ENCODE measurements at places on chromosomes 2 and 18.
A peak's percentile ranks its signal among the peaks of the same experiment; 100 is the strongest.

DNA sequence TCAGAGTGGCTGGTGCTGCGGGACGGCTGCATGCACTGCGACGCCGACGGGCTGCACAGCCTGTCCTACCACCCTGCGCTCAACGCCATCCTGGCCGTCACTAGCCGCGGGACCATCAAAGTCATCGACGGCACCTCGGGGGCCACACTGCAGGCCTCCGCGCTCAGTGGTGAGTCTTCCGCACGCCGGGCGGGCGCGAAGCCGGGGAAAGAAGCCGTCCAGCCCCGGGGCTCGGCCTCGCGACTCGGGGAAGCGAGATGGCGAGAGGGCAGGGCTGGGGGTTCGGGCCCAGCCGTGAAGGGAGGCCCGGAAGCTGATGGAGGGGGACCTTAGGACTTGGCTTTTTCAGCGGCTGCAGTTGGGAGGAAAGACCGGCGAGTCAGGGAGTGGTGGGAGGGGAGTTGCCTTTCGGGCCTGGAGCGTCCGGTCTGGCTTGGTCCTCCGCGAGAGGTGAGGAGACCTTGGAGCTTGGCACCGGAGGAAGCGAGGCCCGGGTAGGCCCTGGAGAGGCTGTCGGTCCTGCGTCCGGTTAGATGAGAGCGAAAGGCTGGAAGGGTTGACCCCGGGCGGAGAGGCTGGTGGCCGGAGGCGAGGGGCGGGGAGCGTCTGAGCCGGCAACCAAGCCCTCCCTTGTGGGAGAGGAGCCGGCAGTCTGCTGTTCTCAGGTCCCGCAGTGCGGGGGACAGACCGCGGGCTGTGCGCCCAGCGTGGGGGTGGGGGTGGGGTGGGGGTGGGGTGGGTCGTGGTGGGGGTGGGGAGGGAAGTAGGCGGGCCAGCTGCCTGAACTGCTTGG lies 691 bp downstream of the BIRC6 start:
- no peak for DNase-seq

GRCh38 chr2:60532421-60532820 lies 21.0 kb downstream of the BCL11A start:
- no peak for DNase-seq

GRCh38 chr18:50819027-50819727 lies 639 bp downstream of the MRO start:
- no peak for DNase-seq

- no peak for DNase-seq
Measured at GRCh38 chr2:27323596-27324285, 844 bp upstream of the MPV17 start.

GRCh38 chr2:233023761-233024410 lies 8.6 kb upstream of the NEU2 start:
- DNase-seq = no peak

DNA sequence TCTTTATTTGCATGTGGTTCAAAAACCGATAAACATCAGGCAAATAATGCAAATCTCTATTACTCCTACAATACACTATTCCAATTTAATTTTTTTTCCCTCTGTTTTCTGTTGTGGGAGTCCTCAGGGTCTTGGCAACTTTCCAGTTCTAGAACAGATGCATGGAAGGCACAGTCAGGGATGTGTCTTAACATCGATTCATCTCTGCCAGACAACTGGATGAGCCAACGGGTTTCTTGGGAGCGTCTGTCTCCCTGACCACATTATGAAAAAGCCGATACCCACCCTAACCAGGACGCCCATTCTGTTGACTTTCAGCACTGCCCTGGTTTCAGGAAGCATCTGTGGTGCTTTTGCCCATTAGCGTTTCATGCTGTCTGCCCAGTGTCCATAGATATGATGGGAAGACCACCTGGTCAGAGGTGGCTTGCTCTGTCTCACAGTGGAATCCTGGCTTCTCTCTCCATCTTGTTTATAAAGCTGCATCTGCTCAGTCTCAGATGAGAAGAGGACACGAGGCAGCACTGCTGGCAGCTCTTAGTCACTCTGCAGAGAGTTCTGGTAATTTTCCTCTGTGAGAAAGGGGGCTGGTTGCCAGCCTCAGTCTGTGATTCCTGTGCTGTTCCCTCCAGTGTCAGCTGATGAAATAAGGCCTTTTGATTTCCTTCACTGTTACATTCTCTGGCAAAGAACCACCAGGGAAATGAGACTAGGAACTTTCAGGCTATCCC lies 57.9 kb upstream of the KCNE4 start:
- no peak for DNase-seq

GRCh38 chr2:76895469-76895868 lies 626.7 kb downstream of the LRRTM4 start:
- DNase-seq = no peak

- no peak for DNase-seq
Measured at GRCh38 chr2:26563686-26564085, 77.5 kb downstream of the CIB4 start.

- DNase-seq = no peak
Measured at GRCh38 chr18:4248686-4249085, 206.4 kb downstream of the DLGAP1 start.

GRCh38 chr2:149677416-149677815 lies 89.8 kb upstream of the MMADHC start:
- no peak for DNase-seq

GRCh38 chr2:143401861-143402260 lies 272.6 kb downstream of the ARHGAP15 start:
- DNase-seq = no peak

- no peak for DNase-seq
Measured at GRCh38 chr2:224997802-224998201, 44.5 kb downstream of the DOCK10 start.

DNA sequence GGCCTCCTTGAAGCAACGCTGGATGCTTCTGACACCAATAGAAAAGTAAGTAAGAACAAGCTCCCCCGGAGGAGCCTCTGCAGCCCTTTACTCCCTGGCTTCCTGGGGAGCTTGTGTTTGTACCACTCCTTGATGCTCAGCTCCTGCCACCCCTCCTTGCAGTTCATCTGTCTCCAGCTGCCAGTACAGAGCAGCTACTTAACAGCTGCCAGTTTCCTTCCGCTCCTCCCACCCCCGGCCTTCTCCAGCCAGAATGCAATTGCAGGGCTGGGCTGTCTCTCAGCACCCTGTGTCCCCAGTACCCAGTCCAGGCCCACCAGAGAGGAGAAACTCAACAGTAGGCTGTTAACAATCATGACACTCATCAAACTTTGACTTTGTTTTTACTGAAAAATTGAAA lies 109.4 kb downstream of the AOX1 start:
- no peak for DNase-seq

DNA sequence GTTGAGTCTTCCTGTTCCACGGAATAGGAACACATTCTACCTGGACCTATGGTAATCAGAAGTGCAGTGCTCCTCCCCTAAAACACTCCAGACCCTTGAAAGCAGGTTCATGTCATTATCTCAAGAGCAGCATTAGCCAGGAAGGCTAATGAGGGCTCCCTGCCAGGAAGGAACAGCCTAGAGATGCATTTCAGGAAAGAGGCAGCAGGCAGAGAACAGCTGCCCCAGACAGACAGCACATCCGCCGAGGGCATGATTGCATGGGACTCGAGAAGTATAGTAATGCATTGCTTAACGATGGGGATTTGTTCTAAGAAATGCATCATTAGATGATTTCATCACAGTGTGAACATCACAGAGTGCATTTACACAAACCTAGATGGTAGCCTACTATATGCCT lies 171.5 kb downstream of the ALK start:
- no peak for DNase-seq

DNA sequence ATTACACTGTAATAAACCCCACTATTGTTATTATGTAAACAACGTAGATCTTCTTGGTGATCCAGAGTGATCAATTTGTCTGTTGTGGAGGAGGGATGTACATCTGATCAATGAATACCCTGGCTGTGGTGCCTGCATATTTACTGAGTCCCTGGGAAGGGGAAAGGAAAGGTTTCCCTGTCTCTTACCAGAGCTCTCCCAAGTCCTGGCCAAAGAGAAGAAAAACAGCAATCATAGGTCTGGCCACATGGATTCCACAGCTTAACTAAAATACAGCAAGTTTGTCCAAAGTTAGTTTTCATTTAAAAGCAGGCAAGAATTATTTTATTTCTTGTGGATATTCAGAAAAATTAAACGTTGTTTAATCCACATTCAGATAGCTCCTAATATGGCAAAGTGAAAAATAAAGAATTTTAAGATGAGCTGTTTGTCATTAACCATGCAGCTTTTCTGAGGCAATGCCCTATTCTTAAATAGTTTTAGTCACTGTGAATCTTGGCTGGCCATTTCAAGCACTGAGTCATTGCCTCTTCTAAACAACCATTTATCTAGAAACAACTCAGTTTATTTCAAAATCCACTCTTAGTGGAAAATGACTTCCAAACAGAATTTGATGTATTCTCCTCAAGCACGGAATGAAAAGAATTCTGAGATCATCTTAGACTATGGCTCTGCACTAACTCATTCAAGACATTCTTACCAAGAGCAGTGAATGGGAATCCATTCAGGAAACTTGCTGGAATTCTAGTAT lies 1004.4 kb upstream of the CDH2 start:
- no peak for DNase-seq

DNA sequence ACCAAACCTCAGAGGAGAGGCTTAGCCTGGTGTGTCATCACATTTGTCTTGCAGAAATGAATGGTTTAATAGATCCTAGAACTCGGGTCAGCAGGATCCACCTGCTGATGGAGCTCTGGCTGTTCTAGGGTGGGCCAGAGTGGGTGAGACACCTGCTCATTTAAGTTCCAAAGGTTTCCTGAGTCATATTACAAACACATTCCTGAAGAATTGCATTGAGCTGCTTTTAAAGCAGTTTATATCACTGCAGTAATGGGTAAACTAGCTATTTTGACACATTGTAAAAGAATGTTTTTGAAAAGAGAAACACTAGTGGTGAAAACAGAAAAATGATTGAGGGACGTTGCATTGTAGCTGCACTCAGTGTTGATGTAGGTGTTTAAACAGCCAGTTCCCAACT lies 175.3 kb upstream of the TCF4 start:
- peak; percentile 37 for DNase-seq

DNA sequence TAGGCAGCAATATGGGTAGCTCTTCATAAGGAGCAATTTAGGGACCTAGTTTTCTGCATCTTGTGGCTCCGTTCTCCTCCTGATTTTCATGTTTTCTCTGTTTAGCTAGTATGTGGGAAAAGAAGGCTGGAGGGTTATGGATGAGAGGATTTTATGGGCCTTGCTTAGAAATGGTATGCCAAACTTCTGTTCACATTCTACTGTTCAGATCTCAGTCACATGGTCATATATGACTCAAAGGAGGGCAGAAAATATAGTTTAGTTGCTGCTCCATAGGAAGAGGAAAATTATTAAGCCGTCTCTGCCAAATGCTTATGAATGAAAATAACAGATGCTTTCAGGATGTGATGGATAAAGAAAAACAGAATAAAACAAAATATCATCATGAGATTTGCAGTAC lies 361.8 kb upstream of the CWC22 start:
- no peak for DNase-seq

- DNase-seq = no peak
Measured at GRCh38 chr2:179442206-179442605, 177.6 kb upstream of the SESTD1 start.

- peak; percentile 81 for DNase-seq
Measured at GRCh38 chr2:64751286-64752260, 97.9 kb upstream of the SERTAD2 start.

GRCh38 chr2:109031476-109032228 lies 42.6 kb upstream of the EDAR start:
- DNase-seq = no peak

DNA sequence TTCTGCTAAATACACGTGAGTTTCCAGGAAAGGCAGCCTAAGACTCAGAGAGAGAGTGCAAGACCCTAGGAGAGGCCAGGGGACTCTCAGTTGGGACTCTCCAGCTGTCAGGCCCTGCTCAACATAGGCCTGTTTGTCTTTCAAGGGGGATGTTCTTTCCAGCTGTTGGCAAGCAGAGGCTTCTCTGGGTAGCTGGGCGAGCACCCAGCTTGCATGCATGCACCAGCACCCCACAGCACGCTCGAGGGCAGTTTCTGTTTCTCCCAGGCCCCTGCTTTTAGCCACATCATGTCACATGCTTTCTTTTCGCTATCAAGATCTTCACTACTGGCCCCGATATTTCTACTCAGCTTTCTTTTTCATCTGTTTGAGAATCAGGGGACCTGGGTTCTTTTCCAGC lies 479.3 kb upstream of the HS6ST1 start:
- DNase-seq = no peak

- no peak for DNase-seq
Measured at GRCh38 chr2:135055182-135055786, 3.2 kb downstream of the RAB3GAP1 start.

GRCh38 chr2:223530811-223531210 lies 71.3 kb downstream of the SCG2 start:
- no peak for DNase-seq

DNA sequence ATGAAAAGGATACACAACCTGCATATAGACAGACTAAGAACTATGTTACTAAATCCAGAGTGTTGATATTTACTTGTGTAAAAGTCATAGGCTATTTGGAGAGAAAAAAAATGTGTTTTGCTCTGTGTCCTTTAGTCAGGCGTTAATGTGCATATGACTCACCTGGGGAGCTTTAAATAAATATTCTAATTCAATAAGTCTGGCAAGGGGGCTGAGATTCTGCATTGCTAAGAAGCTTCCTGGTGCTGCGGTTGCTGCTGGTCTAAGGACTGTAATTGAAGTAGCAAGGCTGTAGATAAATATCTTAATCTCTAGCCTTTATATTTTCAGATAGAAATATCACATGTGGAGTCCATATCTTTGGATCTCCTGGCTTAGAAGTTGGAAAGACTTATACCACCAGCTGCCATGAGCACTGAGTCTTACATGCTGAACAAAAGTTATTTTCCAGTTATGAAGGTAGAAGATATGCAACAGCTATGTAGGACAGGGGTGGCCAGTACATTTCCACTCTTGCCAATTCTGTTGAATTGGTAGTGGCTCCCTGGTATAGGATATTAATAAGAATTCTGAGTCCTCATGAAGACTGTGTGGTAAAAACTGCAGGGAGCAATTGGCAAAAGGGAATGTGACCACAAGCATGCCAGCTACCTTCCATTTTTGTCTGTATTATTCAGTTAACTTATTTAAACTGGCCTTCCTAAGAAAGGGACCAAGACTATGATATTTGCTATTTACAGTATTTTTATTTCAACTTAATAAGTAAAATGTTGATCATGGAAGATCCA lies 4.8 kb downstream of the SPAG16 start:
- no peak for DNase-seq

- DNase-seq = no peak
Measured at GRCh38 chr18:10128921-10129501, 215.2 kb downstream of the VAPA start.

- DNase-seq = no peak
Measured at GRCh38 chr2:181004647-181005325, 24.4 kb downstream of the UBE2E3 start.

DNA sequence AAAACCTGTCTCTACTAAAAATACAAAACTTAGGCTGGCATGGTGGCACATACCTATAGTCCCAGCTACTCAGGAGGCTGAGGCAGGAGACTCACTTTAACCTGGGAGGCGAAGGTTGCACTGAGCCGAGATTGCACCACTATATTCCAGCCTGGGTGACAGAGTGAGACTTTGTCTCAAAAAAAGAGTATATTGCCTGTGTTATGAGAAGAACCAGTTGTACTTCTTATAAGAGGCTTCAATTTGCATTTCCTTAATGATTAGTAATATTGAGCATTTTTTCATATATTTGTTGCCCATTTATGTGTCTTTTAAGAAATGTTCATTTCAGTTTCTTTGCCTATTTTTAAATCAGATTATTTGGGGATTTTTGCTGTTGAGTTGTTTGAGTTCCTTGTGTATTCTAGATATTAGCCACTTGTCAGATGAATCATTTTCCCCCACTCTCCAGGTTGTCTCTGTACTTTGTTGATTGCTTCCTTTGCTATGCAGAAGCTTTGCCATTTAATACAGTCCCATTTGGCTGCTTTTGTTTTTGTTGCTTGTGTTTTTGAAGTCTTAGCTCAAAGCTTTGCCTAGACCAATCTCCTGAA lies 75.8 kb upstream of the LRPPRC start:
- no peak for DNase-seq
